Kidney glomerular epithelial cell (primary cell): ENCODE measurements at places on chromosomes 11 and 22.

DNA sequence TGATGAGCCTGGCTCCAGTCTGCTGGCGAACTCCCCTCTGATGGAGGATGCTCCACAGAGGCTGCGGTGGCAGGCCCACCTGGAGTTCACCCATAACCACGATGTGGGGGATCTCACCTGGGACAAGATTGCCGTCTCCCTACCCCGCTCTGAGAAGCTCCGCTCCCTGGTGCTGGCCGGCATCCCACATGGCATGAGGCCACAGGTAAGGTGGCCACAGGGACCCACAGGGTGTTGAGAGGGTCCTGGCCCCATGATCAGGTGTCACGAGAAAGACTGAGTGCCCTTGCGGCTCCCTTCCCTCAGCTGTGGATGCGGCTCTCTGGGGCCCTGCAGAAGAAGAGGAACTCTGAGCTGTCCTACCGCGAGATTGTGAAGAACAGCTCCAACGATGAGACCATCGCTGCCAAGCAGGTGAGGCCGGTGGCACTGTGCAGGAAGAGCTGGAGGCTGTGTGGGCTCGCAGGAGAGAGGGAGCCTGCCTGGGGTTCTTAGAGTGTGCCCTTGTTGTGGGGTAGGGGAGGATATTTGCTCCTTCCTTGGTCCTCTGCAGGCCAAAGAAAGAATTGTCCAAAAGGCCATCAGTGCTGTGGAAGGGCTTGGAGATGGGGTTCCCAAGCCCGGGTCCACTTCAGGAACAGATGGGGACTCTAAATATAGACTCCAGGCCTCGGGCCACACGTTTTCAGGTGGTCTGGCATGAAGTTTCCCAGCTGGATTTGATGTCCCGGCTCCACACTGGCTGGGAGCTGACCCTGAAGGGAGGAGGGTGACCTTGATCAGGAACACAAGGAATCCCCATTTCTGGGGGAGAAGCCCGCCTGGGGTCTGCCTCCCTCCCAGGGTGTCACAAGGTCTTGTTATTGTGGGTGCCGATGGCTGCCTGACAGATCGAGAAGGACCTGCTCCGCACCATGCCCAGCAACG is 34.1 kb downstream of the SGSM3 start:
- DNase-seq = no peak

GRCh38 chr22:45216133-45217003 is 24.3 kb downstream of the KIAA0930 start:
- DNase-seq = no peak

DNA sequence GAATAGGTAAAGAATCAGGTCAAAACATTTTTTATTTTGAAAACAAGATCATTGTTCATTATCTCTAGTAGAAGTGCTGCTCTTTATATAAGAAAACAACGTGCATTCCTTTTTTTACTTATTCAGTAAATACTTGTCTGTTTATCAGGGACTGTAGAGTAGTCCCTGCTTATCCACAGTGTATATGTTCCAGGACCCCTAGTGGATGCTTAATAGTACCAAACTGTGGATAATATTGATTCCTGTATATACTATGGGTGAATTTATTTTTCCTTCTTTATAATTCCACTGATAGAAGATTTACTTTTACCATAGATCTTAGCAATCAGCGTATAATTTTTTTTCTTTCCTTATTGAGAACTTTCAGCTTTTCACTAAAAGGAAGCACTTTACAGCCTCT is 32.6 kb downstream of the CEP295 start:
- no peak for DNase-seq

DNA sequence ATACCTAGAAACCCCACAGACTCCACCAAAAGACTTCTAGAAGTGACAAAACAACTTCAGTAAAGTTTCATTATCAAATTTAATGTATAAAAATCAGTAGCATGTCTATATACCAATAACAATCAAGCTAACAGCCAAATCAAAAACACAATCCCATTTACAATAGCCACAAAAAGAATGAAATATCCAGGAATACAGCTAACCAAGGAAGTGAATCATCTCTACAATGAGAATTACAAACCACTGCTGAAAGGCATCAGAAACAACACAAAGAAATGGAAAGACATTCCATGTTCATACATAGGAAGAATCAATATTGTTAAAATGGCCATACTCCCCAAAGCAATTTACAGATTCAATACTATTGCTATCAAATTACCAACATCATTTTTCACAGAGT is 46.0 kb downstream of the PRCP start:
- no peak for DNase-seq

DNA sequence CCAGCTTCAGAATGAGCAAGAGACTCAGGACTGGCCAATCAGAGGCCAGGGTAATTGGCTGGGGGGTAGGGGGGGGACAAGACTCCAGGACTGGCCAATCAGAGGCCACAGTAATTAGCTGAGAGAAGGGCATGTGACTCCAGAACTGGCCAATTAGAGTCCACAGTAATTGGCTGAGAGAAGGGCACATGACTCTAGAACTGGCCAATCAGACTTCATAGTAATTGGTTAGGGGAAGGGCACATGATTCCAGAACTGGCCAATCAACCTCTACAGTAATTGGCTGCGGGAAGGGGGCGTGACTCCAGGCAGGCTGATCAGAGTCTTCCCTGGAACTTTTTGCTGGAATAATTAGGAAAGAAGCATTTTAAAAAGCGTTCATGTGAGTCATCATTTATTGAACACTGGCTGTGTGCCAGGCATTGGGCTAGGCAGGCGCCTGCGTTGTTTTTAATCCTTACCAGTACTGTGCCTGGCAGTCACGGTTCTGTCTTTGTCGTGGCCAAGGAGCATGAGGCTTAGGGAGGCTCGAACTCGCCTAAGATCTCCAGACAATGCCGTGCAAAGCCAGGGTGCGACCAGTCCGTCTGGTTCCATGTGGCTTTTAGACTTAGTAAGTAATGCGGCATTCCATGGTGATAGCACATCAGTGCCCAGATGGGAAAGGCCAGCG is 508.1 kb downstream of the TBC1D22A start:
- DNase-seq = no peak

- DNase-seq = no peak
Measured at GRCh38 chr11:73034331-73034730, 107.8 kb downstream of the FCHSD2 start.

- DNase-seq = peak; percentile 30
Measured at GRCh38 chr11:120108154-120108784, 29.6 kb downstream of the TRIM29 start.

GRCh38 chr11:2205214-2205720 is 33.7 kb upstream of the TH start:
- no peak for DNase-seq

DNA sequence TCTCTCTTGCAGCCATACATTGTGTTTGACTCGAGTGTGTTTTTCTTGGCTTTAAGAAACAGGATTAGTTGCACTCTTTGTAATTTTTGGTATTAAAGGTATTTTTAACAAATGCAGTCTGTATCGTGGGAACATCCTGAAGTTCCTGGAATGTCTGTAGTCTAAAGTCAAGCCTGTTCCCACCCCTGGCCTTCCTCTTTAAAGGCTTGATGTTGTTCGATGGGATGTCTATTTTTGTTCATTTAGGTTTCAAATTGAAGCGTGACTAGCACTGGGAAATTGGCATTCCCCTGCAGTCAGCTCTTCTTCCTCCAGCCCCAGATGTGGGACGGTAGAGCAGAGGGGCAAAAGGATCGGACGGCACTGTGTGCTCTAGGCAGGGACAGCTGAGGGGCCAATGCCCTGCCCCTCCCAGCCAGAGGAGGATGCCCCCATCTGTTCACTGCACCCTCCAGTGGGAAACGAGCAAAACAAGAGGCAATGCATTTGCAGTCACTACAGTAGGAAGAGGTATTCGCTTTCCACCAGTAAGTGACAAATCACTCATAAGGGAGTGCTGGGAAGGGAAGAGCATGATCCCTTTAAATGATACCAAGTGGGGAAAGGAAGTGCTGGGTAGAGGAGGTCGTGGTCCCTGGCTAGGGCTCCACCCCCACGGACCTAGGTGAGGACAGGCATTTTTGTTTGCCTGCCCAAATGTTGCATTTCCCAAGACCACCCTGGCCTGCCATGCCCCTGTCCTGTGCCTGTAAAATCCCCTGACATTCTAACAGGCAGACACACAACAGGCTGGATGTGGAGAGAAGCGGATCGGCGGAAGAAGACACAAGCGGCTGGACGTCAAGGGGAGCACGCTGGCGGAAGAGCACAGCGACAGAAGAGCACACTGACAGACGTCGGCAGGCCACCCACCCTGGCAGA is 47.4 kb upstream of the SEPTIN5 start:
- DNase-seq = no peak

DNA sequence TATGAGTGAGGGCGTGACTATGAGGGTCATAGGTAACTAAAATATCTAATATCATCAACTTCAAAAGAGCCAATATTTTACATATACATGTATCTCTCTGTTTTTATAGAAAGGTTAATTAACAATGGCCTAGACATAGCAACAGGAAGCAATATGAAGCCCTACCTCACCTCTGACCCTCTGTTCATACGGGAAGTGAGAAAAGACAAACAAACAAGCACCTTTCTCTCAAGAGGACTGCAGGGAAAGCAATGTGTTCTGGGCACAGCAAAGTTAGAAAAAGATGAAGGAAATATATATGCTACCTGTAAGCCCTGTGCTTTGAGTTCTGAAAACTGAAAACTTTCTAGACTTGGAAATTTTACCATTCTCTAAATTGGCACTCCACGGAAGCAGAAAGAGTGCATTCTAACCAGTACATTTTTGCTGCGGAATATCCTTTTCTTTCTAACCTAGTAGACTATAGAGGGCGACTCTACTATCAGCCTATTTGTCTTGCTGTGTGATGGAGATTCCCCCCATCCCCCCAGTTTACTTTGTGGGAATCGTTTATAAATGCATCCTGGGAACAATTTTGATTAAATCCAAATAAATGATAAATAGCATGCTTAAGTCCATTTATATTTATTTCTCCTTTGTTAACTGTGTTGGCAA is 830.4 kb upstream of the FAT3 start:
- DNase-seq = no peak

GRCh38 chr22:47767403-47767802 is 1005.0 kb downstream of the TBC1D22A start:
- no peak for DNase-seq

- no peak for DNase-seq
Measured at GRCh38 chr22:22999523-22999922, 70.8 kb upstream of the GNAZ start.

DNA sequence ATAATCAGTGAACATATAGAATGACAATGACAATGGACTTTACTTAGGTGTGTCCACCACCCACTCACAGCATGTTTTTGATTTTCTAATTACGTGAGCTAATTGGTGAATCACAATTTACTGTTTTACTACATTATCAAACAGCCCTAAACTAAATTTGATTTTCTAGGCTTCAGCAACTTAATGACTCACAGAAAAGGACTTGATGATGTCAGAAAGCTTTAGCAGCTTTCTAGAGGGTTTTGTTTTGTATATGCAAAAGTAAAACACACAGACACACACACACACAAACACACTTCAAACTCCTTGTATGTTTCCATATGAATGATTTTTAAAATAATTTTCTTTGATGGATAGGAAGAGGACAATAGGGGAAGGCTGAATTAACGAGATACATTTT is 878.6 kb upstream of the CCDC90B start:
- peak; percentile 59 for DNase-seq

GRCh38 chr11:62544581-62545436 is 1.8 kb downstream of the AHNAK start:
- no peak for DNase-seq

GRCh38 chr11:76322540-76322939 is 58.4 kb downstream of the THAP12 start:
- DNase-seq = no peak

DNA sequence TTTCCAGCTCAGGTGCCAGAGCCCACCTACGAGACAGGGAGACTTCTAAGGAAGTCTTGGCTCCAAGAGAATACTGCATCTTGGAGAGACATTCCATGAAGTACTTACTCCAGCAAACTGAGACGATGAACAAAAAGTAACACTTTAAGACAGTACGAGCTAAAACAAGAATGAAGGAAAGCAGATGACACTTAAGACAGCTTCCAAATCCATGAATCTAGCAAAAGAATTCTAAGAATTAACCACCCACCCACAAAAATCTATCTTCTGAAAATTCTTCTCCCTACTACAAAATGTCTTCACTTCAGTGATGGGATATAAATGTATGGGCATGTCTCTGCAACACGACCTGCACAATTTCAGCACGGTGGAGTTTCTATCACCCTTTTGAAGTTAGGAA is 132.9 kb downstream of the C11orf58 start:
- no peak for DNase-seq

- no peak for DNase-seq
Measured at GRCh38 chr11:119860561-119861094, 131.6 kb upstream of the NECTIN1 start.

DNA sequence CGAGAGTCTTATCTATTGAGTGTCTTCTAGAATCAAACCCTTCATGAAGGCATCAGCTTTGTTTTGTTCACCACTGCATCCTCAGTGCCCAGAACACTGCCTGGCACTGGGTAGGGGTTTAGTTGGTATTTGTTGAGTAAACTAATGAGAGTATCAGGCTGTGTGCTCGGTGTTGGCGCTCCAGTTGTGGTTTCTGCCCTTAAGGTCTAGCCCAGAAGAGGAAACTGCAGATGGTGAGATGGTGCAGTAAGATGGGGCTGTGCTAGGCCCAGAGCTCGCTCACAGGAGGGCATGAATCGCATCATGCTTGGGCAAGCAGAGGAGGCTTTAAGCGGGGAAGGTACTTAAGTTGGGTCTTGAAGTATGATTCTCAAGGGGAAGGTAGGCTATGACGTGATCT is 97.2 kb downstream of the FBXO7 start:
- no peak for DNase-seq
